Stimulated activated CD4-positive, alpha-beta T cell treated with anti-CD3 and anti-CD28 coated beads, Interleukin-1b, Interleukin-23, amount 100 ng/mL, for 24 hours (primary cell): ENCODE measurements at places on chromosomes 16 and 17.

GRCh38 chr17:51029142-51029541 is 91.5 kb downstream of the SPAG9 start:
- no peak for DNase-seq

- DNase-seq, result no peak
Observed at GRCh38 chr16:59330019-59330670, 596.0 kb upstream of the GOT2 start.

DNA sequence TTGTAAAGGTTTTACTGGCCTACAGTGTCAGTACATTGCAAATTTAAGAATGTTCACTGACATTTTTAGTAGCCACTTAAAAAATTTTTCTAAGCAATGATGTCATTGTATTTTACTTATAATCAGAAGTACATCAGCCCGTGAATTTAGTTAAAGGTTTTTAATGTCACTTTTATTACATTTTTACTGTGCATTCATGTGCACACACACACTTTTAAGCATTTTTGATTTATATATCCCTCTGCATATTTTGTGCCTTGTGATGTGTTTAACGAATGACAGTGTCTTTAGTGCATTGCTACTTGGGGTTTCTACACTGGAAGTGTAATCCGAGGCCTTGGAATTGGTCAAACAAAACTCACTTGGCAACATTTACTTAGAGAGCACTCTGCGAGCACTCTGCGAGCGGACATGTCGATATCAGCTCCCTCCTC is 190.4 kb downstream of the WWOX start:
- DNase-seq, result no peak

DNA sequence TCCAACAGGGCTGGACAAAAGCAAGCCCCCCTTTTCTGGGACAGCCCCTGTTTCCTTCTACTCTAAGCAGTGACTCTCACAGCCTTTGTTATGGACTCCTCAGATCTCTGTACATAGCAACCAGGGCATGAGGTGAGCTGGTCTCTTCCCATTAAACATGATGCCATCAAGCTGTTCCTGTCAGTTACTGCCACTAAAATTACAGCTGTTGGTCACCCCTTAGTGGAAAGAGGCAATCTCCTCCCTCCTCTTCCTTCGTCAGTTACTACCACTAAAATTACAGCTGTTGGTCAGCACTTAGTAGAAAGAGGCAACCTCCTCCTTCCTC is 95.2 kb upstream of the SMIM36 start:
- DNase-seq, result no peak

DNA sequence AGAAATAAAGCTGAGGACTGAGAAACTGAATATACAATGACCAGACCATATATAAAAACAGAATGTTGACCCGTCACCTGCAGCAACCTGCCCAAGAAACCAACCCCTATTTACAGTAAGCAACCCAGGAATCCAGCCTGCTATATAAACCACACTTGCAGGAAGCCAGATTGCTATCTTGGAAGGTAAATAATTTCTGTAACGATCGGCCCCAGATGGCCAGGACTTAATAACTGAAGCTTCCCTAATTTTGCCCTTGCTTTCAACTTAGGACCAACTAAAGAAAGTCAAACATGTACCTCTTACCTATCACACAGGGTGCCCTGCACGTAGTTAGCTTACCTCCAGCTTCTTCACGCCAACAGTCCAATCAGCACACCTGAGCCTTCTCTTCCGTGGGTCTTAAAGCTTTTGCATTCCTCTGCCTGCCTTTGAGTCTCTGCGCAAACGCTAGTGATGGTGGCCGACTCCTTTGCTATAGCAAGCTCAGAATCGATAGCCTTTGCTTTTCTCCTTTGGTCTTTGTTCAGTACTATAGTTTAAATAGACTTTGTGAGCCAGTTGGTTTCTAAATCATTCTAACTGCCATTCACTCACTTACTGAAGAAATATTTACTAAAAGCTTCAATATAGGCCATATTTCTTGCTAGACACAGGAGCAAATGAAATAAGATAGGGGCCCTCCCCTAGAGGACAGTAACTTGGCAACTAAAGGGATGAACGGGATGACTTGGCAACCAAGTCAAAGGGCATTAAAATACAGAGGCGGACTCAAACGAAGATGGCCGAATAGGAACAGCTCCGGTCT is 31.3 kb downstream of the MPHOSPH6 start:
- no peak for DNase-seq

DNA sequence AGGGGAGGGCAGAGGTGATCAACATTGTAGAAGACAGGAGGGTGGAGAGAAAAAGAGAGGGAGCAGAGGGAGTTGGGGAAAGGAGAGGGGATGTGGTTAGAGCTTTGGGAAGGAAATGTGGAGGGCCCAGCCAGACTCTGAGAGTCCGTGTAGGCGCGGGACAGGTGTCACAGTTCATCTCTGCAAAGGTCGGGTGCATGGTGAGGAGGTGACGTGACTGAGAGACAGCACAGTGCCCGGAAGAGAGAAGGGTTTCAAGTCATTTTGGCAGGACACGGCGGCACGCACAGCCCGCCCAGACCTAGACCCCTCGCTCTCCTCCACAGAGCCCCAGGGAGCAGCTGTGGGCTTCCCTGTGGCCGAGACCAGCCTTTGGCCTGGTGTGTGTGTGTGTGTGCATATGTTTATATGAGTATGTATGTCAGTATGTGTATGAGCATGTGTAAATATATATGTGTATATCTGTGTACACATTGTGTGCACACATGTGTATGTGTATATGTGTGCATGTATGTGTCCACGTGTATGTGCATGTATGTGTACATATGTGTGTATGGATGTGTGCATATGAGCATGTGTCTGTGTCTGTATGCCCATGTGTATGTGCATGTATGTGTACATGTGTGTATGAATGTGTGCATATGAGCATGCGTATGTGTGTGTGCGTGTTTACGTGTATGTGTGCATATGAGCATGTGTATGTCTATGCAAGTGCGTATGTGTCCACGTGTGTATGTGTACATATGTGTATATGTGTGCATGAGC is 104.6 kb downstream of the SEC14L1 start:
- DNase-seq, result no peak

DNA sequence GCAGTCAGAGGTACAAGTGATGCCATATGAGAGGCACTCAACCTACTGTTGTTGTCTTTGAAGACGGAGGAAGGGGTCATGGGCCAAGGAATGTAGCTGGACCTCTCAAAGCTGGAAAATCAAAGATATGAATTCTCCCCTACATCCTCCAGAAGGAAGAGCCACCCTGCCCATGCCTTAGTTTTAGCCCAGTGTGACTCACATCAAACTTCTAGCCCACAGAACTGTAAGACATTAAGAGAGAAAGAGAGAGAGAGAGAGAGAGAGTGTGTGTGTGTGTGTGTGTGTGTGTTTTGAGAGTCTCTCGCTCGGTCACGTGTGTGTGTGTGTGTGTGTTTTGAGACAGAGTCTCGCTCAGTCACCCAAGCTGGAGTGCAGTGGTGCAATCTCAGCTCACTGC is 87.1 kb downstream of the STX8 start:
- no peak for DNase-seq
